Fibroblast of the aortic adventitia (primary cell): ENCODE measurements at places on chromosomes 7 and 10. TPM values are rescaled to one million over a fixed set of nuclear protein-coding genes. Genes with fewer than 3 reads are reported as not detected.

GRCh38 chr10:77195101-77195500, 442.5 kb downstream of the KCNMA1 start:
- peak; percentile 77 for DNase-seq

Gene ASZ1
- total RNA-seq = not detected in 2 replicates

Gene ENO4
- 0.27 and 1.4 TPM in 2 replicates for total RNA-seq

GRCh38 chr7:94632338-94633013, 23.5 kb downstream of the SGCE start:
- DNase-seq = peak; percentile 66

DNA sequence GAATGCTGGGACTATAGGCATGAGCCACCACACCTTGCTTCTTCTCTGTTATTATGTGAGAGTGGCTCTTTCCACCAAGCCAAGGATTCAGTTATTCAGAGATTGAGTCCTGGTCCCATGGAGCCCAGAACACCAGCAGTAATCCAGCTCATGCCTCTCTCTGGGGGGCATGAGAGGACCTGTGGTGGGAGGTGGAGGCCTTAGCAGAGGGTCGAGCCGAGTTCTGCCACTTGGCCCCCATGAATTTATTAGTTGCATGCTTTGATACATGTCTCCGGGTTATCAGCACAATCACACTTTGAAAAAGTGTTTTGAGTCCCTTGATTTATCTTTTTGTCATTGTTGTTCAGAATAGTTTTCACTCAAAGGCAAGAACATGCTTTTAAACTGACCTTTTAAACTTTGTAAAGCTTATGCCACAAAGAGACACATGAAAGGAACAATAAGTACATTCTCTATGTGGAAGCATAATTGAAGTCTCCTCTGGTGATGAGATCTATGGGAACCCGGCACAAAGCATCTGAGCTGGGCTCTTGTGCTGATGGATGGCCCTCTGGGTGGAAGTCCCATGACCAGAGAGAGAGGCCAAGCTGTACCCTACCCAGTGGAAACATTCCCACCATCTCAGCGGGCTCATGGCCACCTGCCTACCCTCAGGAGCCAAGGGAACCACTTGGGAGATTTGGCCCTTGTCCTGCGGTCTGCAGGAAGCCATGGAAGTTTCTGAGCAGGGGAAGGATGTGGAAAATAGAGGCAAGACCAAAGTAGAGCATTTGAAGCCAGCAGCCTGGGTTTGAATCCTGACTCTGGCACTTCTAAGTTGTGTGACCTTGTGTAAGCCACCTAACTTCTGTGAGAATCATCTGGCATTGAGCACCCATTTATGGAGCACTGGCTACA, 53.9 kb downstream of the MINDY4 start:
- no peak for DNase-seq

DNA sequence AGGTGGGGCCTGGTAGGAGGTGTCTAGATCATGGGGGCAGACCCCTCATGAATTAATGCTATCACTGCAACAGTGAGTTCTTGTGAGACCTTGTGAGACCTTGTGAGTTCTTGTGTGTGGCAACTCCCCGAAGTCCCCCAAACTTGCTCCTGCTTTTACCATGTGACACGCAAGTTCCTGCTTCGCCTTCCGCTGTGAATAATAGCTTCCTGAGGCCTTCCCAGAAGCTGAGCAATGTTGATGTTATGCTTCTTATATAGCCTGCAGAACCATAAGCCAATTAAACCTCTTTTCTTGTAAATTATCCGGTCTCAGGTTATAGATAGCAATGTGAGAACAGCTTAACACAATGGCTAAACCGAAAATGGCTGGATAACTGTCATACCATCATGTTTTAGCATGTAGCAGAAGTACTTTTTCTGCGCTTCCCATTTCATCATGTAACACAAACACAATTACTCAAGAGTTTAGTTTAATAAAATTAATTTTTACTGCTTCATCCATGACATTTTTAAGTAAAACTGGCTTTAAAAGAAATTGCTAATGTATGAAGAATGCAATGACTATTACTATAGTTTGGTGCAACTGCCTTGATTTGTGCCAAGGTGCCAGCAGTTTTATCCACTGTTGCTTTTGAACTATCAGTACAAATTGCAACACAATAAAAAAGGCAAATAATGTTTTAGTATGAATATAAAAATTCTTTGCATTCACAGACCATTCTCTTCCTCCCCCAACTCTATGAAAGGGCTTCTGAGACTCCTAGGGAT, 87.7 kb upstream of the TMEM168 start:
- peak; percentile 44 for DNase-seq

- DNase-seq = no peak
These were observed 118.2 kb downstream of the SNX10 start for GRCh38 chr7:26409661-26410547.

GRCh38 chr7:27260211-27260610, 17.6 kb downstream of the EVX1 start:
- DNase-seq = no peak

DNA sequence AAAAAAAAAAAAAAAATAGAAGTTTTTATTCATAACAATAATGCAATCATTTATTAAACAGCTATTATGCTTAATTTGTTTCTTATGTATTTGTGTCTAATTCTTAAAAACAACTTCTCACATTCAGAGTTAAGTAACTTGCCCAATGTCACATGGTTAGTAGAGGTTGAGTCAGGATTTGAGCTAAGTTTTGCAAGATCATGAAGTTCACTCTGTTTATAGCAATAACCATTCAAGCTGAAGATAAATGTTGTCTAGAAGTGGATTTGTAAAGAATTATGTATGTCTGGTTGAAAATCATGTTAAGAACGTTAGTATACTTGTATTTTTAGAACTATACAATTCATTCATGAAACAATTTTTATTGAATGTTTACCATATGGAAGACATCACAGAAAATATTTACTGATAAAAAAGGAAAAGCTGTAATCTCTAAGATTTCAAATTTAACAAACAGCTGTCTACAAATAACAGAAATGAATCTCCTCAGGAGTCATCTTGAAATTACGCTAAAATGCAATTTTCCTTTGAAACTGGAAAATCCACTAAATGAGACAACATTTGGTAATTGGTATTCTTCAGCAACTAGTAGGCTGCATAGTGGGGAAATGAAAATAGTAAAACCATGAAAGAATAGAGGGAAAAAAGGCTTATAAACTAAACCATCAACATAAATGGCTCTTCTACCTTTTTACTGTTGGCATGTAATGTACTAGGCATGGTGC, 70.5 kb upstream of the AHR start:
- no peak for DNase-seq

- no peak for DNase-seq
These were observed 683.7 kb upstream of the NRP1 start for GRCh38 chr10:34018129-34018528.

Gene PRPS1L1
- not detected in 2 replicates for total RNA-seq

Gene TLX1
- total RNA-seq = 0.16 TPM in 1 of 2 replicates, not detected in the other

Gene BET1
- total RNA-seq = 48.3 and 60.8 TPM in 2 replicates

DNA sequence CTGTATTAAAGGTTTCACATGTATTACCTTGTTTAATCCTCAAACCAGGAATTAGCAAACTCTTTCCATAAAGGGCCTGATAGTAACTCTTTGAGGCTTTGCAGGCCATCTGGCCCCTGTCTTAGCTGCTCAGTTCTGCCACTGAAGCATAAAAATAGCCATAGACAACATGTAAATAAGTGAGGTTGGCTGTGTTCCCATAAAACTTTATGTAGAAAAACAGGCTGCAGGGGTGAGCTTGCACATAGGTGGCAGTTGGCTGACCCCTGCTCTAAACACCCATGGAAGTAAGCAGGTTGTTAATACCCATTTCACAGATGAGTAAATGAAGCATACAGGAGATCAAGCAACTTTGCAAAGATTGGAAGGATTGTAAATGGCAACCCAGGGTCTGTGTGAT, 1279.2 kb upstream of the AUTS2 start:
- DNase-seq = no peak

Gene WNT8B
- not detected in 2 replicates for total RNA-seq

DNA sequence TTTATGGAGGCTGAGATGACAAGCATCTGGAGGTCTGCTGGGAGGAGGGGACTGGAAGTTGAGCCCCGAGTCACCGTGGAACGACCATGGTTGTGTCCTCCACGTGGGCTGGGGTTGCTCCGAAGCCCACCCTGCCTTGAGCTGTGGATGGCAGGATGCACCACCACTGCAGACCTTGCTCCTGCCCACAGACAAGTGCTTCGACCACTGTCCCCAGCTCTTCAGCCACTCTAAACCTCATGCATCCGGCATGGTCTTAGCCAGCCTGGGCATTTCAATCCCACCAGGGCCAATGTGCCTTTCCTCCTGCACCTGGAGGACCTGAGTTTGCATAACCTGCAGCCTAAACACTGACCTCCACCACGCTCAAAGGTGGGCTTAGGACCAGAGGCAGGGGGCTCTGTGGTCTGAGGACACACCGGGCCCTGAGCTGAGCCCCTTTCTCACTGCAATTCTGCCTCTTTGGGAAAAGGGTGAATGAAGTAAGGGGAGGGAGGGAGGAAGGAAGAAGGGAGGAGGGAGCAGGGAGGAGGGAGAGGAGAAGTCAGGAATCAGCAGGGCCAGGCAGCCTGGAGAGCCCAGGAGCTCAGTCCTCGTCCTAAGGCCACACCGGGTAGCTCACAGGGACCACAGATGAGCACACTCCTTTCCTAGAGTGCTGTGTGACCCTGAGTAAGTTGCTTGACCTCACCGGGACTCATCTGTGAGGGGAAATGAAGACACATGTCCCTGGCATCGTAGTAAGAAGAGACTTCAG, 44.8 kb upstream of the DNAAF5 start:
- no peak for DNase-seq

DNA sequence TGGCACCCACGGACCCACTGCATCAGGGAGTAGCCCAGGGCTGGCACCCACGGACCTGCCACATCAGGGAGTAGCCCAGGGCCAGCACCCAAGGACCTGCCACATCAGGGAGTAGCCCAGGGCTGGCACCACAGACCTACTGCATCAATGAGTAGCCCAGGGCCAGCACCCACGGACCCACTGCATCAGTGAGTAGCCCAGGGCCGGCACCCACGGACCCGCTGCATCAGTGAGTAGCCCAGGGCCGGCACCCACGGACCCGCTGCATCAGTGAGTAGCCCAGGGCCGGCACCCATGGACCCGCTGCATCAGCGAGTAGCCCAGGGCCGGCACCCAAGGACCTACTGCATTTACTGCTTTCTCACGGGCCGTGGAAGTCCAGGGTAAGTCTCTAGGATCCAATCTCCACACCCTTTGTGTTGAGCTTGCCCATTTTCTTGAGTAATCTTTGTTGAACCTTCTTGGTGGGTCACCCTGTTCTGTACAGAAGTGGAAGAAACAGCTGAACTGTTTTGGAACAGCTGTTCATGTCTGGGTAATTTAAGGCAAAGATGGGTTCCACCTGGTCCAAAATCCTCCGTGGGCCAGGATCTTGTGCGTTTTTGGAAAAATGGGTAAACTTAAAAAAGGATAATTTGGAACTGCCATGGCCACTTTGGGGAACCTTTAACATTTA, 69.0 kb downstream of the VIPR2 start:
- DNase-seq = no peak

Gene DNAJB6
- total RNA-seq = 86.6 and 140 TPM in 2 replicates

DNA sequence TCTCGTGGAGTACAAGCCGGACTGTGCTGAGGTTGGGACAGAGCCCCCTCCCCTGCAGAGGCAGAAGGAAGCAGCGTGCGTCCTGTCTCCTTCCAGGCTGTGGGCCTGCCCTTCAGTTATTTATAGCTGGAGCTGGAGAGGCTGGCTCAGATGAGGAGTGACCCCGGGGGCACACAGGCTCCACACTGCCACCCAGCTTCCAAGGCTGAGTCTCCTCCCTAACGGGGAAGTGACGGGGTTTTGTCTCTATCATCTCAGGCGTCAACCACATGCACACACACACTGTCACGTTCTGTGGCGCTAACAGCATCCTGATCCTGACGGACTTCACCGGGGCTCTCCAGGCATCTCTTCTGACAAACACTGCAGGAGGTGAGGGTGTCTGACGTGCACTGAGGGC, 25.4 kb downstream of the AMZ1 start:
- DNase-seq = no peak

- no peak for DNase-seq
These were observed 8.1 kb downstream of the ZSWIM8 start for GRCh38 chr10:73793456-73793855.

- no peak for DNase-seq
These were observed 497.7 kb downstream of the ARL4A start for GRCh38 chr7:13185139-13185538.

Gene AGR2
- 0.25 TPM in 1 of 2 replicates, not detected in the other for total RNA-seq

- no peak for DNase-seq
These were observed 13.5 kb downstream of the ATP6V1F start for GRCh38 chr7:128876127-128876526.

DNA sequence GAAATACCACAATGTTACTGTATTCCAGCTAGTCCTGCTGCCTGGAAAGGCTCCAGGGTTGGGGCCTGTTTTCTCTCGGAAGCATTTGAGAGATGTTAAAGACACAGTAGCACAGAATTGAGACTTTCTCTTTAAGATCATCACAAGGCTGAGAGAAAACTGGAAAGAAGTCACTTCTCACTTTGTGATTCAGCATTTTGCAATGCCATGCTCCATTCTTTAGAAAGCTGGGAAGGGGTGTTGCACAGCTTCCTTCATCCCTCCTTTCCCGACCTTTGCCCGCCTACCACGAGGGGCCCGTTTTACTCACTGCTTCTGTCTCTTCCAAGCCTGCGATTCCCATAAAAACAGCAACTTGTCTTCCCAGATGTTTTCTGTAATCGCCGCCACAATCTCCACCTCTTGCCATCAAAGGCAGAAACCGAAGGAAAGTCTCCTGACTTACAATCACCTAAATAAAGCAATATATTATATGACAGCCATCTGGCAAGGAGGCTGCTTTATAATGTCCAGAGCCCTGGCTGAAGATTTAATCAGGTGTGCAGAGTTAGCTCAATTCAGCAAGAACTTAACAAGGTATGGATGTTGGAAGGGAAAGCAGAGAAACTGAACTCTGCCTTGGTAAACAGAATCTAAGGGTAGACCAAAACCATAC, 18.9 kb downstream of the NOD1 start:
- peak; percentile 98 for DNase-seq

DNA sequence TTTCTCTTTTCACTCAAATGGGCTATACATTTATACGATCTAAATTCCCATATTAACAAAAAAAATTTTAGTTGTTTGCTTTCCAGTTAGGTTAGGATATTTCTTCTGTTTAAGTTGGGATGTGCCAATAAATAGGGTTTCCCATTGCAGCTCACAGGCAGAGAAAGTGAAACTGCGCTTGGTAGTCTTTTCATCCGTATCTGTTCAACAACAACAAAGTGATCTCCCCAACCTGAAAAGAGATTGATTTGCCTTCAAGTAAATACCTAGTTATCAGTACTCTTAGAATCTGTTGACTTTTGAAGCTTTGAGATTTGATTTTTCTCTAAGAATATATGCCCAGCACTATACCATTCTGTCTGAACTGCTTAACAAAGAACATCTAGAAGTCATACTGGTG, 143.4 kb downstream of the DYNC1I1 start:
- DNase-seq = peak; percentile 3

Gene FBXO24
- total RNA-seq = 0.54 TPM in 1 of 2 replicates, not detected in the other

GRCh38 chr7:155455776-155456737, 1.9 kb upstream of the EN2 start:
- DNase-seq = no peak

DNA sequence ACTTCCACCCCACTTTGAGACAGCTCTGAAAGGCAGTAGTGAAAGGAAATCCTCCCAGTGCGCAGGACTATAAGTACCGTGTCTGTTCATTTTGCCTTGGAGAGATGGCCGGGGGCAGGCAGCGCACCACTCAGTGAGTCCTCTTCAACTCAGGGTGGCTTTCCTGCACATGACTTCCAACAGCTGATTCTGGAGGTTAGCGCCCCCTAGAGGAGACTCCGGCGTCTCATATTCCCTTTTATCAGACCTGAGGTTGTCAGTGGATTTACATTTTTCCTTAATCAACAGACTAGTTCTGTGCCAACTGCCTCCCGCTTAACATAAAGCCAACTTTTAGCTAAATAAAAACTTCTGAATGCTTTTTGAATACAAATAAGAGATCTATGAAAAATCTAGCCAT, 101.0 kb downstream of the HERPUD2 start:
- no peak for DNase-seq
